ENCODE measurements at places on chromosomes 7 and 10.

- DNase-seq = peak; percentile 25
Measured at GRCh38 chr10:119031496-119032059, 2.1 kb downstream of the NANOS1 start.

DNA sequence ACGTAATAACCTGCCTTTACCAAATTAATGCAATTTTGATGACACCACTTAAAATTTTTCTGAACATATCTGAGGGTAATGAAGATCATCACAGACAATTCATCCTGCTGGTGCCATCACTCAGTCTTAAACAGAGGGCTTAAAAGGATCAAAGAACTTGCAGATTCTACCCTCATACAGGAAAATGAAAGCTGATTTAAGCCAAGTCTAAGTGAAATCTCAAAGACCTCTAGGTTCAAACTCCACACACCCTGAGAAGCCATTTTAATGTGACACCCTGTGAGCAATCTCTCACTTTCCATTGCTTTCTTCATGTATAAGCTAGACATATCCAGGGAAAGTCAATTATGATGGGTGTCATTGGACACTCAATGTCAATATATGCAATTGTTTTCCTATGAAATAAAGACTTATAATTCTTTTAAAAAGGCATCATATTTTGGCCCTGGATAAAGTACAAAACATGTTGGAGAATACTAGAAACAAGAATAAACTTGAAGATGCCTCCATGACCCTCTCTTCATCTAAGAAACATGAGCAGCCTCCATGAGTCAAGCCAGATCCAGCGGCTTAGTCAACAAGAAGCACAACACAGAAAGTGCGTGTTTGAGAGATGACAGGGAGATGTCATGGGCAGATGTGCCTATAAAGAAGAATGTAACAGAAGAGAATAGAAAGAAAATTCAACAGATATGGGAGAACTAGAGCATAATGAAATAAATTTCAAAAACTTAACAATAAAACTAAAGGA is 291.9 kb downstream of the PARD3 start:
- no peak for DNase-seq

GRCh38 chr7:21966271-21966670 is 20.6 kb upstream of the CDCA7L start:
- DNase-seq = no peak

- DNase-seq = no peak
Measured at GRCh38 chr7:141700848-141701371, 1.1 kb downstream of the DENND11 start.

GRCh38 chr10:120517196-120517595 is 60.2 kb downstream of the PLPP4 start:
- DNase-seq = no peak

All from erythroblast (primary cell).